ENCODE measurements at places on chromosomes 3 and 15. TPM values are rescaled to one million over a fixed set of nuclear protein-coding genes. Genes with fewer than 3 reads are reported as not detected.

- DNase-seq, result no peak
These were observed 2.9 kb upstream of the EPHA3 start for GRCh38 chr3:89104499-89104898.

GRCh38 chr3:50550079-50550736 lies 17.3 kb downstream of the C3orf18 start:
- no peak for DNase-seq

DNA sequence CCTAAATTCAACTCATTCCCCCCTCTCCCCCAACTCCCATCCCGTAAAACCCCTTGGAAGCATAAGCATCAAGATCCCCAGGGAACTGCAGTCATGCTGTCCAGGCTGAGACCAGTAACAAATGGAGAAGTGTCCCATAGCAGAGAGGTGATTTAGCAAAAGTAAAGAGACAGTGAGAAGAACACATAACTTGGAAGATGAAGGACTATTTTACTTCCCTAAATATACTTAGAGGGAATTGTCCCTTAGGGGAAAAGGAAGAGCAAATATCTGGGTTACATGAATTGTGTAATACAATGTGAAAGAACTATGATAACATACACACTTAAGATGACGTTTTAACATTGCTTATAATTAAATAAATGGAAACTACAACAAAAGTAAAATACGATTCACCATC lies 61.6 kb upstream of the LRRFIP2 start:
- DNase-seq, result no peak

- no peak for DNase-seq
These were observed 317.5 kb upstream of the SGO1 start for GRCh38 chr3:20503394-20504082.

The A4GNT gene
- polyA plus RNA-seq, result not detected

The C15orf62 gene
- polyA plus RNA-seq, result 0.05 TPM

DNA sequence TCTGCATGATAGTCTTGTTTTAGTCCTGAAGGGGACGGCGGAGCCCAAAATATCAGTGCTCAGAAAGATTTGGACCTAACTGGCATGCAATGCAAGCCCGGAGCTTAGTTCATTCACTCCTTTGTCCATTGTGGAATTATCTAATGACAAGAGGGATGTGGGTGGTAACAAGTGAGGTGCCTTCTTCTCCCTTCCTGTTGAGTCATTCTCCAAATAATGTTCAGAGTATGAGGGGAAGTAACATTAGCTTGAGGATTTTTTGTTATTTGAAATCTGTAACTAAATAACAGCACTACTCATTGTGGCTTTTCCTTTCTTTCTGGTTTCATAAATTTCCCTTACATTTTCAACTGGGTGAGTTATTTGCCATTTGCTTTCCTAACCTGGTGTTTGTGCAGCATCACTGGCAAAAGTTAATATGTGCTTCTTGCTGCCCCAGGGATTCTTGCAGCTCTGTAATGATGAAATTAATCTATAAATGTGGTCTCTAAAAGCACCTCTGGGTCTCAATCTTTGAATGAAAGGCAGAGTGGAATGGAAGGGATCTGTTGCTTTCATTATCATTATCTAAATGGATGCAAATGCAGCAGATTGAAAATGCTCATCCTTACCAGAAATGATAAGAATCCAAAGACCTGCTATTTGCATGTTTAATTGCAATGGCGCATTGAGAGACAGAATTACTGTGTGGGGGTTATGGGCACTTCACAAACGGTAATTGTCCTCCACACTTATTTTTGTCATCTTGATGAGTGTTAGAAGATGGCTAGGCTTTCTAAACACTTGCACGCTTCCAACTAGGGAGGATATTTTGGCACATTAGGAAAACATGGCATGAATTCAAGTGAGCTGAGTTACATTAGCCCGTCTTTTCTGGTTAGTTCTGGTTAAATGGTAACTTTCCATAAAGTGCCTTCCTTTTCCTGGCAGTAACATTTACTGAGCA lies 89.9 kb upstream of the MITF start:
- no peak for DNase-seq

The SLC12A1 gene
- not detected for polyA plus RNA-seq

The ZNF80 gene
- polyA plus RNA-seq, result not detected

The OCA2 gene
- not detected for polyA plus RNA-seq

DNA sequence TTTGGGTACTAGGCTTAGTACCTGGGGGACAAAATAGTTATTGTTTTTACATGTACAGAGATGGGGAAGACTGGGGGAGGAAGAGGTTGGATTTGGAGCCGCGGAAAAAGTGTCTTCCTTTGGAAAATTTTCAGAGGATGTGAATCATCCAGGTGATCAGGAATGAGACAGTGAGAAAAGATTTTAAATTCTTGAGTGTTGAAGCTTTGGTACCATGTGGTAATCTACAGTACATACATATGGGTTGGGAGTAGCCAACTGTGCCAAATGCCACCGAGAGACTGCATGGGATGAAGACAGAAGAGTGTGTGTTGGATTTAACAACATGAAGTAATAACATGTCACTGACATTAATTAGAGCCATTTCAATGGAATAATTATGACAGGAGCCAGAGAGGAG lies 1238.2 kb downstream of the ROBO1 start:
- DNase-seq, result no peak

GRCh38 chr15:81923561-81924350 lies 122.1 kb downstream of the MEX3B start:
- no peak for DNase-seq

GRCh38 chr3:69212411-69213160 lies 90.2 kb upstream of the LMOD3 start:
- DNase-seq, result no peak

DNA sequence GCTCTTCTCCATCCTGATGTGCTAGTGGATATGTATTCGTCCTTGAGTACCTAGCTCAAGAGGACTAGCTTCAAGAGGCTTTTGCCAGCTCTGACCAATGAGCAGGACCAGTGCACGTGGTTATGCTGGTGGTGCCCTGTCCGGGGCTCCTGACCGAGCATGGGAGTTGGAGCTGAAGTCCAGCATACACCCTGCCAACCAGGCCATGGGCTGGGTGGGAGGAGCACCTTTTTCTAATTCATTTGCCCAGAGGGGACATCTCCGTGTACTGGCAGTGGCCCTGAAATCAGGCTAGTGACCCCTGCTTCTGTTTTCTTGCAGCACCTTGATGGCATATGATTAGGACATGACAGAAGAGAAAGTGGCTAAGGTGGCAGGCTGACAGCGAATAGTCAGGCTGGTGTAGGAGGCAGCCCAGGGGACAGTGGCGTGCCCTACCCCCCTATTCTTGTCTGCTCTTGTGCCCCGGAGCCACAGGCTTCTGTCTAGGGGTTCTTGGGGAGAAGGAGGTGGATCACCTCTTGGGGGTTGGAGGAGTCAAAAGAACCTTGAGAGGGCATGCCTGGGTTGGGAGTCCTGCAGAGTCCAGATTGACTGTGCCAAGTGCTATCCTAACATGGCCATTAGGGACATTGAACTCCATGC lies 16.5 kb downstream of the PODXL2 start:
- DNase-seq, result no peak

The TRH gene
- polyA plus RNA-seq, result not detected

The KBTBD13 gene
- polyA plus RNA-seq, result not detected

- DNase-seq, result no peak
These were observed 19.6 kb downstream of the ATG7 start for GRCh38 chr3:11291808-11292207.

The CYB561D2 gene
- 19.7 TPM for polyA plus RNA-seq

- no peak for DNase-seq
These were observed 113.9 kb downstream of the SEMA5B start for GRCh38 chr3:122913539-122914100.

DNA sequence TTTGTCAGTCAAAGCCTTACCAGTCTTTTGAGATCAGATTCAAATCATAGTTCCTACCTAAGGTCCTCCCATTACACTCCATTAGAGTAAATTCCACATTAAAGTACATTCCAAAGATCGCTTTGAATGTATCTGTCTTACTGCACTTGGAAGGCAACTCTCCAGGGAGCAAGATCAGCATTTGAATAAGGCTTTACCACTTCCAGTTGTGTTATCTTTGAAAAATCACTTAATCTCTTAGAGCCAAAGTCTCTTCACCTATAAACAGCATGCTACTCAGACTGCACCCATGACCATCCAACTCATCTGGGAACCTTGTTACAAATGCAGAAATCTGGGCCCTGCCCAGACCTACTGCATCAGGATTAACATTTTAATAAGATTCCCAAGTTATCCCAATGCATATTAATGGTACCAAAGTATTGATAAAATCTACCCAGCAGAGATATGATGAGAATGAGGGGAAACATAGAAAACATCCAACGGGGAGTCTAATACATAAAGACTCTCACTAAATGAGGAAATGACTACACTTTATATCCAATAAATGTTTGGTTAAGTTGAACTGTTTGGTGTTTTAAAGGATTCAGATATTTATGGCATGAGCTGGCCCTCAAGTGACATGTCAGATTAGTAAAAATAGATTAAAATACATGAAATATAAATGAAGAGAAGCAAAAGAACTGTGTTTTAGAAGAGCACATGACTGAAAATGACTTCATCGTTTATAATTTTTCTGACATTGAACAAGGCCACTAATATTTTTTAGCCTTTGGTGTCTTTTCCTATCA lies 75.9 kb downstream of the TNIK start:
- no peak for DNase-seq

- DNase-seq, result no peak
These were observed 73.6 kb downstream of the HMG20A start for GRCh38 chr15:77494073-77494867.

- DNase-seq, result no peak
These were observed 308.3 kb downstream of the SUCLG2 start for GRCh38 chr3:67346081-67346480.

DNA sequence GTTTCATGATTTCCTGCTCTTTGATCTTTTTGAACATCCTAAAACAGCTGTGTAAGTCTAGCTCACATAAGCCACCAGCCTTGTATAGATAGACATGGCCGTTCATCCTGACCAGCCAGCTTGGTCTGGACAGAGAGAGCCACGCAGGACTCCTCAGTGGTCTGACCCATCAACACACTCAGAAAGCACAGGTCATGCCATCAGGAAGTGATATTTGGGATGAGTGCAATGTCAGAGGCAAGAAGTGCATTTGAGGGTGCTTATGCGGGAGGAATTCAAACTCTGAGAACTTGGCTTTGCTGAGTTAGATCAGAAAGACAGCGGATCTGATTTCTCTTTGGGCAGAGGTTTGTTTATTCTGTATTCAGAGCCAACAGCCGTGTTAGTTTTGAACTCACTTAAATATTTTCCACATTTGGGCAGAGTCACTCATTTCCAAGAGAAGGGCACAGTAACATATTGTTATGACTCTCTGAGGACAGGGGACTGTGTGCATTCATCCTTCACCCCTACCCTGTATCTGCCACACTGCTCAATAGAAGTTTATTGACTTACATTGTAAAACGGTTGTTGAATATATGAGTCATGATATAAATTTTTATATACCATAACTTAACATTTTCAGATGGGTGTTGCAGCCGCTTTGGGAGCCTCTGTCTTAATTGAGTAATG lies 225.3 kb upstream of the LYSMD4 start:
- DNase-seq, result no peak

DNA sequence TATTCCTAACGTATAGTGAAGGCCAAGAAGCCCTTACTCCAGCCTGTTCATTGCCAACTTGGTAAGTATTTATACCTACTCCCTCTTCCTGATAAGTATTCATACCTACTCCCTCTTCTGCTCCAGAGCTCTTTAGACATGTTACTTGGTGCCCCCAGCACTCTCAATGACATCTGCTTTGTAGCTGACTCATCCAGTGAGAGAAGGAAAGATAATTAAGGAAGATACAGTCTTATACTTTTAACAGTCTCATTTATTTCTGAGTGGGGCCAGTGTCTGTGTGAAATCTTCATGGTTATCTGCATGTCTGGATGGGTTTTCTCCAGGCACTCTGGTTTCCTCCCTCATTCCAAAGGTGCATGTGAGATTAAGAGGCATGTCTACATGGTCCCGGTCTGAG lies 698.7 kb downstream of the FHIT start:
- no peak for DNase-seq

- DNase-seq, result no peak
These were observed 24.6 kb upstream of the PTPN23 start for GRCh38 chr3:47356201-47356600.

The CYP1A1 gene
- 0.04 TPM for polyA plus RNA-seq

- DNase-seq, result no peak
These were observed 15.7 kb upstream of the TBC1D23 start for GRCh38 chr3:100245136-100245535.

- DNase-seq, result no peak
These were observed 314.5 kb upstream of the SEMA6D start for GRCh38 chr15:47402829-47403228.

DNA sequence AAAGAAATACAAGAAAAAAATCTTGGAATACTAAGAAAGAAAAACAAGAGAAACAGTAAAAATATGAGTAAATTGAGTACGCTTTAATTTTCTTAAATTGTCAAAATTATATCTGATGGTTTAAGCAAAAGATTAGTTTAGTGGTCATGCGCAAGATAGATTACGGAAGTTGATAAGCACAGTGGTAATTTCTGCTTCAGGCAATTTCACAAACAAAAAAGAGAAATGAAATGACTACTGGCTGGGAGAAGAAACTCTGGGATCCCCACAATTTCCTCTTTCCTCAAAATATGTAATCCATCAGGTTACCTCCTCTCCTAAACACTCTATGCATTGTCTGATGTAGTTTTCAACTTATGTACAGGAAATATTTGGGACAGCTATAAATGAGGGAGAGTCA lies 9.0 kb downstream of the MYD88 start:
- DNase-seq, result no peak

The VEPH1 gene
- polyA plus RNA-seq, result 36.4 TPM

The ANXA2 gene
- polyA plus RNA-seq, result 4,537 TPM

GRCh38 chr3:112681822-112682325 lies 40.9 kb upstream of the CCDC80 start:
- DNase-seq, result peak; percentile 48

DNA sequence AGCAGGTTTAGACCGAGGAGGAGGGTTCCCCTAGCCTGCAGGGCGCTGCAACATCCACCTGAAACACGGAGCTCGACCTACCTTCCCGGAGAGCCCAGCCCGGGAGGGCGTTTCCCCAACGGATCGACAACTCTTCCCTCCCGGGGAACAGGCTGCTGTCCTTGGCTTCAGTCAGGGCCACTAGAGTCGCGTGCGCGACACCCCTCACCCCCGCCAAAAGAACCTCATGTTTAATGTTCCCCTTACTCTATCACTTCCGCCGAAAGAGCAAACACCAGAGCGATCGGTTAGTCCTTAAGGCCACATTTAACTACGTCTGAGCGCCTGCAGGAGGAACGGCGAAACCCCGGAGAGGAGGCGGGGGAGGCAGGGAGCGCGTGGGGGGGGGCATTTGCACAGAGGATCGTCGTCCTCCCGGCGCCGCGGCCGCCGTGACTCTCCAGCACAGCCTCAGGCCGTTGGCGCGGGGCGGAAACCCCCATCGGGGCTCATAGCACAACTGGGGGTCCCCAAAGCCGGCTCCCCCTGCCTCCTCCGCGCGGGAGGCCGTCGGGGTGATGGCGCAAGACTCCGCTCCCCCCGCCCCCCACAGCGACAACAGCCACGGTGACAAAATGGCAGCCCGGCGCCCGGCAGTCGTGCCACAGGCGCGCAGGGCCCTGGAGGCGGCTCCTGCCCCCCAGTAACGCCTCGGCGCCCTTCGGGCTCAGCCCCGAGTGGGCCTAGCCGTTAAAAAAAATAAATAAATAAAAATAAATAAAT lies 3.2 kb downstream of the ANP32A start:
- DNase-seq, result no peak

Measured in AG04450 (cell line).